ENCODE measurements at places on chromosomes 16 and 17.

- DNase-seq, result no peak
Measured at GRCh38 chr17:18166894-18167293, 16.7 kb upstream of the ALKBH5 start.

DNA sequence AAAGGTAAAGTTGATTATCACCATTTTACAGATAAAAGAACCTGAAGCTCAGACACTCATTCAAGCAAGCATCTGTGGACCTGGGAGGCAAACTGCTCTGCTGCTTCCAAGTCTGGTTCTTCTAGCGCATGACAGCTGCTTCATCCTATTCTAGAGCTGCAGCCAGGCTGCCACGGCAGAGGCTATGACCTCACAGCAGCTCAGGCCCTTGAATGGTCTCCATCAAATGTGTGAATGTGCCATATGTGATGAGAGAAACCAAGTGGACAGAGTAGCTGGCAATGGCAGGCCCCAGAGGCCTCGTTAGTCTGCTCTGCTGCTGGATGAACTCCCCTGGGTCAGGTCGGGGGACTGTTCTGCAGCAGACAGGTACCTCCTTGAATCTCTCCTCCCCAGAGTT, 30.7 kb upstream of the FOXJ1 start:
- DNase-seq, result no peak

DNA sequence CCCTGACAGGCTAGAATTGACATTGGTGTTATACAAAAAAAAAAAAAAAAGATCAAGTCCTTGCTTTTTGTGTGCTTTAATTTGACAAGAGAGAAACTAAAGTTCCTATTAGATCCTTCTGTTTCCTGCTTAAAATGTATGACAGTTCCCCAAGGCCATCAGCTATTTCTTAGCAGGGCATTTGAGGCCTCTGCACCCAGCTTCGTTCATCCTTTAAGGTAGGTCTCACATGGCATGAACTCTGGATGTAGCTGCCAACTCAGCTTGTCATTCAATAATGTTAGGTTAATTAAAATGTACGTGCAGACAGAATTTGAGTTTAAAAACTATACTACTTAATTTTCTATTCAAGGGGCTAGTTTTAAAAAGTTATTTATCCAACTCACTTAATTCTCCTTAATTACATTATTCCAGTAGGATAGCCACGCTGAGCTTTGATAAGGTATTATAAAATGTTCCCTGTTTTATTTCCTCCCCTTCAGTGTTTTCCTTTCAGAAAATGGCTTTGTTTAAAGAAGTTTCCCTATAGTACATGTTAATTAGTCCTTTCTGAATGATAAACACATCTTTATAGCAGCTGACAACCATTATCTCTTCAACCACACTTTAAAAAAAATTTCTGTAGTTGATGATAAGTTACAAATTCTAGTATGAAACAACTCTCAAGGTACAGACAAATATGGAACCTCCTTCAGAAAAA, 1.2 kb upstream of the RFFL start:
- no peak for DNase-seq

GRCh38 chr17:68310152-68310551, 18.9 kb downstream of the ARSG start:
- DNase-seq, result no peak
